ENCODE measurements at places on chromosomes 7 and 10. TPM values are rescaled to one million over a fixed set of nuclear protein-coding genes. Genes with fewer than 3 reads are reported as not detected.

OR13A1 gene
- total RNA-seq, result 0.19 TPM

NPVF gene
- total RNA-seq, result not detected

TTYH3 gene
- 11.5 TPM for total RNA-seq

SGMS1 gene
- total RNA-seq, result 39.7 TPM

DNA sequence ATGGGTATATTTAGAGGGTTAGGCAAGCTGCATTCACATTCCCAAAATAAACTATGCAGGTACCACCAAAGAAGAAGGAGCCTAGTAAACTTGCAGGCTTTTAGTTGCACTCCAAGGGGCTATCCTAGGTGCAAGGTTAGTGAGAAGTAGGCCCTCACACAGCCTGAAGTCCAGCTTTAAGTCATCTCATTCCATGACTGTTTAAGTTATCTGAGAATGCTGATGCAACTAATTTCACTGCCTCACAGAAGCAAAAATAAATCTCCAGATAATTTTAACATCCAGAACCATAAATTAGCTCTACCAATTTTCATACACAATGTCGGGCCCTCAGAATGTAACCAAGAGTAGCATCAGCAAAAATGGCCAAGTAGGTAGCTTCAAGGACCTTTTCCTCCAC lies 34.3 kb upstream of the HHEX start:
- no peaks in the 10 kb centered on the region for H3K27me3 ChIP-seq
- no peak overlapping the region for H3K27ac ChIP-seq
- DNase-seq, result no peak
- peaks cover 3% of the 10 kb centered on the region for H3K36me3 ChIP-seq

DNA sequence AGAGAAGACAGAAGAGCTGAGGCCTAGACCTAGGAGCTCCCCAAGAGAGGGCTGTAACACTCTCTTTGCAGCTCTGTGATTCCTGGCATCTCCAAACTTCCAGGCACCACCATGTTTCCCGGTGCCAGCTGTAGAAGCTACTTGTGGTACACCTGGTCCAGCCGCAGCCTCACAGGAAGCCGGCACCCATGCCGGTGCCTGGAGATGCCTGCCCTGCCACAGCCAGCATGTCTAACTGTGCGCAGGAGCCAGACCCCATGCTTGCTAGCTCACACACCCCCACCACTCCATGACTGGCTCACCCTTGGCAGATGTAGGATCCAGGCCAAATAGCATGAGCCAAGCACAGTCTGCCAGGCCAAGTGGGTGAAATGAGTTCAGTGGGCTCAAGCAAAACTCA lies 211.7 kb upstream of the GNAI1 start:
- no peak for DNase-seq
- no peak overlapping the region for H3K4me3 ChIP-seq
- H3K27me3 ChIP-seq, result no peaks in the 10 kb centered on the region
- H3K4me1 ChIP-seq, result no peaks in the 10 kb centered on the region
- no peaks in the 10 kb centered on the region for H3K36me3 ChIP-seq

DNA sequence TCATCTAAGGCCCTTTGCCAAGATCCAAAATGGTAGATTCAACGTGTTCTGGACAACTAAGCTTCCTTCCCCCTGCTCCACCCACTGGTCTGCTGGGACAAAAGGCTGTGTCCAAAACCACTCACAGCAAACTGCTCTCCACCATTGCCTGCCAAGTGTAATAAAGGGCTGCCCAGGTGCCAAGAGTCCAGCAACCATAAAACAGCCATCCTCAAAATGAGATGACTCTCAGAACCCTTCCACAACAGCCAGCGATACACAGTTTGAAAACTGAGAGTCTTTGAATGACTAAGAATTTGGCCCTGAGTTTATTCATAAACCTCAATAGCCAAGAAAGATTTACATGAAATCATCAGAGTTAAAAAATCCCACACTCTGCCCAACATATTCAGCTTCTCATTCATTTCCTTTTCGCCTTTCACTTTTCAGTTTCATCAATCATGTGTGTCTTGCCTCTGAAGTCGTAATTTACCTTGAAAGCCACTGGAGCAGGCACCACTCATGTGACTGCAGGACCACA lies 658.1 kb upstream of the MGMT start:
- no peaks in the 10 kb centered on the region for H3K36me3 ChIP-seq
- no peak overlapping the region for H3K27ac ChIP-seq
- no peaks in the 10 kb centered on the region for H3K4me1 ChIP-seq
